Hematopoietic multipotent progenitor cell (in vitro differentiated cells): ENCODE measurements at places on chromosomes 7 and 10.

GRCh38 chr10:77834943-77835668 lies 91.4 kb downstream of the DLG5 start:
- DNase-seq: no peak

DNA sequence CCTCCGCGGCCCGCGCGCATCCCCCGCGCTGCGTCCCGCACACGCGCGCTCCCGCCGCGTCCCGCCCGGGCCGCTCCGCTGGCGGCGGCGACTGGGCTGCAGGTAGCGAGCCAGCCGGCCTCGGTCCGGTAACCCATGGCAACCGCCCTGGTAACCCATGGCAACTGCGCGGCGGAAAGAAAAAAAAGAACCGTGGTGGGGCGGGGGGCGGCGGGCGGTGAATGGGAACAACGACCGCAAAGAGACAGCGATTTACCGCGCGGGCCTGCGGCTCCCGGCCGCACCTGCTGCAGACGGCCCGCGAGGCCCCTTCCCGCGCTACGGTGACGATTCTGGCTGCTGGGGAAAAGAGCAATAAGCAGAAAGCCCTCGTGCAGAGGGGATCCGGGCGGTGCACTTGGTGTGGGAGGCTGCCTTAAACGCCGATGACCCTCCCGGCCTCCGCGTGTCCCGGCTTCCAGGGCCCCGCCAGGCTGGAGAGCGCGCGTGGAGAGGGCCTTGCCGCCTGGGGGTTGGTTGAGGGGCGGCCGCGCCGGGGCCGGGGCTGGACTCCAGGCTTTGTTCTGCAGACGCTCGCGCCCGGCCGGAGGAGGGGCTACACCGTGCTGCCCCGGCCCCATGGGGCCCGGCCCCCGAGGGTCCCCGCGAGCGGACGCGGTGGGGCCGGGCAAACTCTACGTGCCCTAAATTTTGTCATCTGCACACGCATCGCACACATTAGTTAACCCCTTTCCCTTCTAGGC lies 84.7 kb downstream of the SNX10 start:
- DNase-seq: peak; percentile 79

- DNase-seq: no peak
These were observed 776 bp downstream of the TMEM184A start for GRCh38 chr7:1555046-1555812.

DNA sequence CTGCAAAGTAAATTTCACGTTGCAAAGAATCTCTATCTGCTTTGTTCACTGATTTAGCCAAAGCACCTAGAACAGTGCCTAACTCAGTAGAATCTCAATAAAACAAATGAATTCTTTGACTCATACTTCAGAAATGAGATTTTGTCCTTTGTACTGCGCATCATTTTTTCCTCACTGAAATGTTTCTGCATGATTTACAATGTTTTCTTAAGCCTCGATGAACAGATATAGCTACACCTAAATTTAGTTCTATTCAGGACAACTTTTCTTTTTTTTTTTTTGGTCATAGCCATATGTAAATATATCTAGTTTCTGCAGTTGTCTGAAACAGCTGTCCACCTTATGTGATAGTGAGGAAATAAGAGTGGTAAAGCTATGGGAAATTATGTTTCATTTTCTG lies 15.3 kb downstream of the GNAT3 start:
- no peak for DNase-seq

- no peak for DNase-seq
These were observed 27.2 kb downstream of the PODXL start for GRCh38 chr7:131529179-131529578.

DNA sequence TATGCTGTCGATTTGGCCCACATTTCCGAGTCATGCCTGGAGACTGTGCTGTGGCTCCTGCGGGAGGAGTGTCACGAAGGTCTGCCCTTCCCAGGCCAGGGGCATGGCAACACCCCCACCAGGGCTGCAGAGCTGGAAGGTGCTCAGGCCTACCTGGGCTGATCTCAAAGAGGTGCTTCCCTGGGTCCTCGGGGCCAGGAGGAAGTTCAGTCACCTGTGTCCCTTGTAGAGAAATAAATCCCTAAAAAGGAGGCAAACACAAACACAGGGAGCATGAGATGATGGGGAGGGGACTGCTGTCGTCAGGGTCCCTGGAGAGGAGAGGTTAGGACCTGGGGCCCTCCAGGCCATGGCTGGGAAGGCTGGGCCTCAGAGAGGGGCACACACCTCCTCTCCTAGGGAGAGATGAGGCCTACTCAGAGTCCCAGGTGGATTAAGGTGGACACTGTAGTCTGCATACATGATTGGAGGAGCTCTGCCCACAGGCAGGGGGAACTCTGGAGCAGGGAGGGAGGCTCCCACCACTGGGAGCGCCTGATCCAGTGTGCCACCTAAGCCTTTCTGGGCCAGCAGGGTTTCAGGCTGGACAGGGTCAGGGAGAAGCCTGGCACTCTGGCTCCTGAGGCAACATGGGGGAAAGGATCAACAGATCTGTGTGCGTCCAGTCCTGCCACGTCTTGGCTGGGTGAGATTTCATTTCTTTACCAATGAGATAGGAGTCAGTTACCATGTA lies 49.4 kb downstream of the ARHGAP22 start:
- DNase-seq: no peak

DNA sequence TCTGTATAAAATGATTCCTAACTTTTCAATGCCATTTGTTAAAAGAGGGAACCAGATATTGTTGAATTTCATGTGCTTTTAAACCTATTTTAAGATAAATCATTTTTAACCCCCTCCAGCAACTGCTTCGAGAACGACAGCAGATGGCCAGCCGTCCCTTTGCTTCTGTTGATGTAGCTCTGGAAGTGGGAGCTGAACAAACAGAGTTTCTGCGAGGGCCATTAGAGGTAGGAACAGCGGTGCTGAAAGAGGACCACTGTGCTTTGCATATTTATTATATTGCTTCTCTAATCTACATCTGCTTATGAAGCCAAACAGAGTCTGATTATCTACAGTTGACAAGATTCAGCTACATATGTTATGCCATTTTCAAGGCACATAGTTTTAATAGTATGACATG lies 545.9 kb downstream of the GFRA1 start:
- no peak for DNase-seq

DNA sequence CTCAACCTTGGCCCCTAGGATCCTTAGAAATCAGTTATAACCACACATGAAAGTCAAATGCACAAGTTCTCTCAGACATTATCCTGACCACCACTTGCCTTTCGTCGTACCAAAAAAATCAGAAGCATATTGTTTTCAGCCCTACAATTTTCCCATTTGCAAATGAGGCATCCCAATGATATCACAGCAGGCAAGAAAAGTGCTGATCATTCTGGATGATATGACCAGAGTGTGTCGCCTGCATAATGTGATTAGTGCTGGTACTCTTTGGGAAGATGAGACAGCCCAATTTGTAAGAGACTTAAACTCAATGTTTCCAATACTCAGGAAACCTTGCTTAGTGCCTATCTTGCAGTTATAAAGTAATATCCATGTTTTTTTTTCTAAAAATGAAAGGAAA lies 168.0 kb downstream of the SORCS1 start:
- no peak for DNase-seq

- DNase-seq: no peak
These were observed 1077.1 kb downstream of the TYW1 start for GRCh38 chr7:68073701-68074100.

DNA sequence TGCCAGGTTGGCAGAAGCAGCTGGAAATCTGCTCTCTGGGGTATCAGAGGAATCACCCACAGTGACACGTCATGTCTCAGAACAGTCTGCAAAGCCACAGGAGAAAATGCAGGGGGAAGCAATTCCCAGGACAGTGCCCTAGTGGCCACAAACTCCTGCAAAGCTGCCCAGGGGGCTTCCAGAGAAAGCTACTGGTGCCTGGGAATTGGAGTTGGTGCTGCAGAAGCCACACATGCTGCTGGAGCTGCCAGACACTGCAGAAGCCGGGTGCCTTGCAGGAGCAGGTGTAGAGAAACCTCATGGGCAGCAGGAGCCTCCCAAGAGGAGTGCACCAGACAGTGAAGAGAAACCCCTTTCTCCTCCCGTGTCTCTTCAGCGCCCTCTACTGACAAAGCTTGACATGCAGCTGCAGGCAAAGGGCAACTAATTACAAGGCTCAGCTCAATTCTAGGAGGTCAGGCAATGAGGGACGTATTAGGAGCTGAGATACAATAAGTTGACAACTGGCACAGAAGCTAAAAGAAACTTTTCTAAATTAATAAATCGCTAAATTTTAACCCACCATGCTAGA lies 30.2 kb upstream of the NUB1 start:
- DNase-seq: peak; percentile 42

GRCh38 chr7:108413782-108414492 lies 42.3 kb downstream of the NRCAM start:
- DNase-seq: no peak

DNA sequence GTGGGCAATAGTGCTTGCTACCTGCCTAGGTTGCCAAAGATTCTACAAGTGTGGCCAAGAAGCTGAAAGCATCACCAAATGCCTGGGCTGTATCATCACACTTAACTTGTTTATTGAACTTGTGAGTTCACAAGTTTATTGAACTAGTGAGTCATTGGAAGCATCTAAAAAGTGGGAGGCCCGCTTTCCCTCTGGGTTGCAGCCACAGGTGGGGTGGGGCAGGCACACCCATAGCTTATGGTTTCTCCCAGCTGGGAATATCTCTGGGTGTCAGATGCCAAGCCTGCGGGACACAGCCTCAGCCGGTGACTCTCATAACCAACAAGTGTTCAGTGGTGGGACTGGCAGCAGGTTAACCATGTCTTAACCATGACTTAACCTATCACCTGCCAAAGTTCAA lies 145.9 kb upstream of the FAM13C start:
- DNase-seq: no peak

GRCh38 chr10:96719200-96719599 lies 1.1 kb downstream of the PIK3AP1 start:
- DNase-seq: no peak

GRCh38 chr10:20986049-20986448 lies 88.9 kb upstream of the NEBL start:
- DNase-seq: no peak

GRCh38 chr10:24349379-24350001 lies 140.6 kb downstream of the KIAA1217 start:
- no peak for DNase-seq

DNA sequence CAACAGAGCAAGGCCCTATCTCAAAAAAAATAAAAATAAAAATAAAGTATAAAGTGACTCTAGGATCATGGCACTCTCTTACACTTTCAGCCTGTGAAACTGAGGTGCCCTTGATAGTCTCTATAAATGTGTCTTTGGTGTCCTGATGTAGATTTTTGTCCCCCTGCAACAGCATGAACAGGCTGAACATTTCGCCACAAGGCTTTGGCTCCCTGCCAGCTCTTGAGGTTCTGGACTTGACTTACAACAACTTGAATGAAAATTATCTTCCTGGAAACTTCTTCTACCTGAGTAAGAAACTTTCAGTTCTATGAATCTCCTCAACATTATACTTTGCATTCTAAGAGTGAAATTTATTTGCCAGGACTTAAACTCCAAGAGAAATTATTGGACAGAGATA lies 48.1 kb upstream of the BMS1 start:
- peak; percentile 39 for DNase-seq

DNA sequence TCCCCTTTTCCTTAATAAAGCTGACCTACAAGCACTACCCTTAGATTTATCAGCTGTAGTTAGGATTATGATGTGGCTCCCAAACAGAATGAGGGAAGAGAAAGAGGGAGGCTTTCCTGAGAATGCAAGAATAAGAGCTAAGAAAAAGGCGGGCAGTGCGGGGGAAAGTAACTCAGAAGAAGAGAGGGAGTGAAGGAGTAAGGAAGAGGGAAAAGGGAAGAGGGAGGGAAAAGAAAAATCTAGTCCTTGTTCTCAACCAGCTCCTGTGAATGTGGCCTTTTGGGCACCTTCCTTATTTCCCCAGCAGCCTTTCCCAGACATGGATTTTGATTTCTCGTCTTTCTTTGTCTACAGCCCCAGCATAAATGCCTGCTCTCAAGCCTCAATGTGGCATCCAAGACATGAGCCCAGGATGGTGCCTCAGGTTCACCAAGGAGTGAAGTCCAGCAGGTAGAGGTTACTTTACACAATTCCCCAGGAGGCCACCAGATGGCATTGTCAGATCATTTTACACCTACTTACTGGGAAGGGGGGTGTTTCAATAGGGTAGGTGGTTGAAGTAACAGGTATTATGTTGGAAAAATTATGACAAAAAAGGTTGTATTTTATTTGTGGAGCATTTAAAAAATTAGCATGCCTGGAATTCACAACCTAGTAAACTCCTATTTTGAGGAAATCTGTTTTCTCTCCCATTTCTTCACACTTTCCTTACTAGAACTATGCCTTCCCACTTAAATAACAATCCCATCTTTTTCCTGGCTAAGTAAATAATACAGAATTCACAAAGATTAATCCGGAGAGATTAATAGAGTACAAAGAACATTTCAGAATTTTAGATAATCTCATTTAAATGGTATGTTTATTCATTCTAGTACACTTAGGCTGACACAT lies 106.5 kb downstream of the HTR7 start:
- peak; percentile 67 for DNase-seq

DNA sequence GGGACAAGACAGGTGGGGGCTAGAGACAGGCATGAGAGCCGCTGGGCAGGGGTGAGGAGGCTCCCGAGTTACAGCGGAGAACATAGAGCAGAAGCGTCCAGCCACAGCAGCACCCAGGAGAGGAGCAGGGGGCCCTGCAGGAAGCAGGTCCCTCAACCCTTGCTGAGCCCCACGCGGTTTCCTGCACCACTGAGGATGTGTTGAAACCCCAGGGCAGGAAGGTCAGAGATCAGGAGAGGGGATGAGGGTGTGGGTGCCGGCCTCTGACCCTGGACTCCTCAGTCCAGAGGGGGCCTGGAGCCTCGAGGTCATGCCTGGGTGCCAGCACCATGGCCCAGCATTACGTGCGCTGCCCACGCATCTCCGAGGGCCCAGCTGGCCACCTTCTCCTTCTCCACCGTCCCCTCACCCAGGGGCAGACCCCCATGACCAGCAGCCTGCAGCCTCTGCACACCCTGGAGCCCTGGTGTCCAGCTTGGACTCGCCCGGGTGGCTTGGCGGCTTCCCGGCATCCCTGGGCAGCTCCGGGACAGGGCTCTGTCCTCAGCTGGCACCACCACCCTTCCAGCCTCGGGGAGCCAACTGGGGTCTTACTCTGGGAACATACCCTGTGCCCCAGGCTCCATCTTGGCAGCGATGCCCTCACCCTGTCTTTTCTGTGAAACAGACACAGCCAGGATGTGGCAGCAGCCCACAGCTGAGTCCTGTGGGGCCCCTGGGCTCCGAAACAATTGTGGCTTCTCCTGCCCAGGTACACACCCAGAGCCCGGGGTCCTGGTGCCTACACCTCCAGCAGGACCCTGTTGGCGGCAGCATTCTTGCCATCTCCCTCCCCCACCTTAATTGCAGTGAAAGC lies 52.0 kb downstream of the STK32C start:
- no peak for DNase-seq

GRCh38 chr7:69992938-69993337 lies 394.7 kb downstream of the AUTS2 start:
- no peak for DNase-seq

GRCh38 chr10:109062371-109062770 lies 860.9 kb downstream of the XPNPEP1 start:
- no peak for DNase-seq

DNA sequence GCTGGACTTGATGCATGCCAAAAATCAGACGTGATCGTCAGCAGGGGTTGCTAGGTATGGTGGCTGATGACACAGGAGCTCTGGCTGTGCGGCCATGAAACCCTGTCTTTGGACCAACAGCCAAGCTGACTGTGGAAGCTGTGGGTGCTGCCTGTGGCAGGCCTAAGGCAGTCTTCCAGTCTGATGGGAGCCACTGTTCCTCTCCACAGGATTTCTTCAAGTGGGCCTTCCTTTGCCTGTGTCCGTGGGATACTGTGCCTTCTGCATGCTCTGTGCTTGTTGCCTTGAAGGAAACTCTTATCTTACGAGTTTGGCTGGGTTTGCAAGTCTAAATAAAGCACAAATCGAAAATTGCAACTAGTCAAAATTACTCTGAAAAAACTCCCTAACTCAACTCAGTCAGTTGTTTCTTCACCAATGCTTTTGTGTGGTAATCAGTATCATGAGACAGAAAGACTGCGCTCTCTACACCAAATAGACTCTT lies 101.9 kb upstream of the PDLIM1 start:
- no peak for DNase-seq
